ENCODE measurements at places on chromosomes 2 and 18.

DNA sequence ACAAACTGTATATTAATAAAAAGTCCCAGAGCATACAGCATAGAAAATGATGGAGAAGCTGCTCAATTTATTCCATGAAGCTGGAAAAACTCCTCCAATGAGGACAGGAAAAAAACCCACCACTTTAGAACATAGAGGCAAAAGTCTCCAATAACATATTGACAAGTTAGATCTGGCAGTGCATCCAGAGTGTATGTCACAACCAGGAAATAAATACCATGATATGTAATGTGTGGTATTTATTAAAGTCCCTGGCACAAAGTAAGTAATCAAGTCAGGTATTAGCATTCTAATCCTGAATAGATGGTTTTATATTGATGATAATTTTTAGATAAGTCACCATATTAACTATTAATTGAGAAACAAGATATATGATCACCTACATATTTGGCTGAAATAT lies 427.3 kb upstream of the HS6ST1 start:
- no peak for DNase-seq

DNA sequence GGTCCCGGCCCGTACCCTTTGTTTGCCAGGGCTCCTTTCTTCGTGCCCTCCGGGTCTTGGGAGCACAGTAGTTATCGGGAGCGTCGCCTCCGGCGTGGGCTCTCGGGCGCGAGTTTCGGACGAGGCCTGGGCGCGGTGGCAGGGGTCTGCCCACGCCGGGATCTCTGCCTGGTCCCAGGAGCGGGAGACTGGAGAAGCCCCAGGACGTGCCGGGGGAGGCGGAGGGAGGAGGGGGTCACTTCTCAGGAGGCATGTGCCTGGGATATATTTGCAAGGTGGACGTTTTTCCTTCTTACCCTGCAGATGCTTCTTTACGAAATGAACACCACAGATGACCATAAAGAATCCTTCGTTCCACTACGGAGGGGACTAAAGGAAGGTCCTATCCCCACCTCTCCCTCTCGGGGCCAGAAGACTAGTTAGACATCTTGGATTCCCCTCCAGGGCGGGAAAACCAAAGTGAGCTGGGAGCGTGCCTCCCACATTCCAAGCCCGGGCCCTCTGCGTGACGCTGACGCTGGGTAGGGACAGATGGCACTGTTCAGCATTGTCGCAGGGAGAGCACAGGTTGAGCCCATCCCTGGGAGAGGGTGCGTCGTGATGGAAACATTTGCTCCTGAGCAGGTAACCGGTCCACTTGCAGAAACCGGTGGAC lies 483 bp upstream of the FHL2 start:
- no peak for DNase-seq

DNA sequence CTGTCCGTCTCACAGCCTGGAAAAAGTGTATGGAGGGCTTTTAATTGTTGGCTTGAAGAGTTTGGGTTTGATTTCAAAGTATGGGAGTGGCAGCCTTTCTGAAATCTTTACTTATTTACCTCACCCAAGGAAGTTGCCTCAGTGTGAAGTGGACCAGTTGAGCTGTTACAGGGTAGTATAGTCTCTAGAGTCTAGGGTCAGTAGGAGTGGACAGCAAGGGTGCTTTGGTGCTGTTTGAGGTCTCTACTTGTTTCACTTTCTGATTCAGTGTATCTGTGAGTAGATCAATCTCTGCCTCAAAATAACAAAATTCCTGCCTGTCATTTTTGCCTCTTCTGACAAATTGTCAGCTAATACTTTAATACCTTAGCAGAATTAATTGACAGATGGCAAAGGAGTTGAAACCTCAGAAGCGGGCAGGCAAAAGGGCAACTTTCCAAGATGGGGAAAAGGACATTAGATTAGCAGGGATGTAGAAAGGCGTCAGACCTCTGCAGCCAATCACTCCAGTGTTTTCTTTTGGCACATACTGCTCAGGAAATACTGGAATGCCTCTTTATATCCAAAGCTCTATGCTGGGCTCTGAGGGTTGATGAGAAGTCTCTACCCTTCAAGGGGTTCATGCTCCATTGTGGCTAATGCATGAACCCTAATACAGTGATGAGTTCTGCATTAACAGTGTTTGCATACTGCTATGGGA lies 5.9 kb downstream of the RIOK3 start:
- DNase-seq: no peak

DNA sequence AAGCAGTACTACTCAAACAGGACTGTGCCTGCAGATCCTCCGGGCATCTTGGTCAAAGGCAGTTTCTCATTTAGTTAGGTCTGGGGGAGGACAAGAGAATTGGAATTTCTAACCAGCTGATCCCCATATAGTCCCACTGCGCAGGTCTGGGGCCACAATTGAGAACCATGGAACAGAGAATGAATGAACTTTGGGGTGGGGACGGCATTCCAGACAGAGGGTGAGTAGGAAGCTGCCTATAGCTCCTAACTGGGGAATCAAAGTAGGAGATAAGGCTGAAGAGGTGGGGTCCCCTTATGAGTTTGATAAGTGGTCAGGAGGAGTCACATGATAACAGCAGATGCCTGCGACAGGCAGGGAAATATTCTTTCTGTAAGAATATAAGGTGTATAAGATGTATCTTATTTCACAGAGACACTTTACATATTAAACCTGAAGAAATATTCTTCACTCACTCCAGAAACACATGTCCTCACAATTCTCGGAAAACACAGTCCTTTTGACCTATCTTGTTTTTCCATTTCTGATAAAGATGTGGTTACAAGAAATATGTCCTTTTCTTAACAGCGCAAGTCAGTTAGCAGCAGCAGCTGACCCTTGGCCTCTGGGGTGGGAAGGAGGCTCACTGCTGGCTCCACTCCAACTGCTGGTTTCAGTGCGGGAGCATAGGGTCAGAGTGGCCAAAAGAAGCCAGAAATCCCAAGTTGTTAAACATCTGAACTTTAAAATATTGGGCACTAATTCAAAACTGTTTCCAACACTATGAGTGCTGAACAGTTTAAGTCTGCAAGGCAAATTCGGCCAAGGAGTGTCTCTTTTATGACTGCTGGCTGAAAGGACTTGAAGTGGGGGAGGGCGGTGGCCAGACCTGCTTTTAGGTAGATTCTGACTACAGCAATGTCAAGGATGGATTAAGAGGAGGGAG lies 12.6 kb upstream of the TMEM214 start:
- DNase-seq: no peak

DNA sequence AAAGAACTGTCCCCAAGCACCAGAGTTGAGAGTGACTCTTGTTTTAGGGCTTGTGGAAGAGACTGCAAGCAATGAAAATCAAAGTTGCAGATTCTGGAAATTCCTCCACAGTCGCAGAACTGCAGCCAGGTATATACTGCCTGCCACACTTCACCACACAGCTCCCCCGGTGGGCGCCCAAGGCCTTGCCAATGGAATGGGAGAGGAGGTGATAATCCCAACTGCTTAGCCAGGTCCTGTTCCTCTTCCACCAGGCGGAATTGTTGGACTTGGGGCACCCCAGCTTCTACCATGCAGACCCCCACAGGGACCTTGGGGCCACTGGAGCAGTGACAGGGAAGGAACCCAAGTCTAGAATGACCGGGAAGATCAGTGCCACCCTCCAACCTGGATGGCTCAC lies 4.8 kb upstream of the PDIA6 start:
- DNase-seq: no peak

GRCh38 chr18:57438743-57439608 lies 3.8 kb downstream of the ONECUT2 start:
- DNase-seq: no peak

DNA sequence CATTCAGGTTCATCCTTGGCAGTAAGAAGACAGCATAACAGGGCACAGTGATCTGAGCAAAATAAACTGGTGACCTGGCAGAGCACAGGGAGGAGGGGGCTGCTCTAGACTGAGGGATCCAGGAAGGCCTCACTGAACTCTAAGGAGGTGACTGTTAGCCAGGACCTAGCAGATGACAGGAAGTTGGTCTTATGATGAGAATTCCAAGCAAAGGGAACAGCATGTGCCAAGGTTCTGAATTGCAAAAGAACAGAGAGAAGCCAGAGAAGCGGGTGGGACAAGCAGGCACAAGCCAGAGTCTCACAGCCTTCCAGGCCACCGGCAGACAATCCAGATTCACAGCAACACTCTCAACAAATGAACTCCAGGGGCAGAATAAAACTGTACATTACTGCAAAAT lies 152.7 kb upstream of the PTPRM start:
- no peak for DNase-seq

DNA sequence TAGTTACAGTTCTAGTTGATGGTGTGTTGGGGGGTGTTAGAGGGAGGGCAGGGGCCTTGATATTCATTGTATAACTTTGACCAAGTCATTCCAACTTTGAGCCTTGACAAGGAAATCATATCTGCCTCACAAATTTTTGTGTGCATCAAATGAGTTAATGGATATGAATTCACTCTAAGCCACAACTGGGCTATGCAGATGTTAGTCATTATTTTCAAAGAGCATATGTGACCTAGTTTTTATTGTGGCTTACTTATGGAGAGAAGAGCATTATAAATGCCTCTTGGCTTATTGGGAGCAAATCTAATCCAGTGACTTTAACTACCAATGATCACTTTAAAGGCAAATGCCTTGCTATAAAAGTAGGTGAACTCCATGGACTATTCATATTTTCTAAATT lies 250.2 kb downstream of the LPIN1 start:
- no peak for DNase-seq

DNA sequence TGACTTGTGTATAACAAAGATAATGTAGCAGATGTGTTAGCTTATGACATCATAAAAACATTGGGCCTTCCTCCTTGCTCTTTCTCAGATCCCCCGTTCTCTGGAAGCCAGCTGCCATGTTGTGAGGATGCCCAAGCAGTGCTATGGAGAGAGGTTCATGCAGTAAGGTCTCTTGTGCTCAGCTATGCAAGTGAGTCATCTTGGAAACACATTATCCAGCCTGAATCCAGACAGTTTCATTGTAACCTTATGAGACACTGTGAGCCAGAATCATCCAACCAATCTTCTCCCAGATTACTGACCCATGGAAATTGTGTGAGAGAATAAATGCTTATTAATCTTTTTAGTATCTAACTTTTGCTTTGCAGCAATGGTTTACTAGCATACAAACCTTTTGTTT lies 60.8 kb downstream of the ST6GAL2 start:
- no peak for DNase-seq

- no peak for DNase-seq
Measured at GRCh38 chr2:19837235-19837766, 64.5 kb downstream of the TTC32 start.

DNA sequence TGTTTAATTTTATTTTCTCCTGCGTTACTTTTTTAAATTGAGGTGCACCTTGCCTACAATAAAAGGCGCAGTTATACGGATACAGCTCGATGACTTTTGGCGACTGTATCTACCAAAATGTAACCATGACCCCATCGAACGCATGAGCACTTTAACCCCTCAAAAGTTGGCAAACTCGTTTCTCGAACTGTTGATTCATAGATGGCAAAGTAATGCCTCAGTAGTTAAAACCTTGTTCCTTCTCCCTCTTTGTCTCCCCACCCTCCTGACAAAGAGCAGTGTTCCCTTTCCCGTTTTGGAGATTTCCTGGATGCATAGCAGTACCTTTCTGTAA lies 577 bp downstream of the MOGAT1 start:
- DNase-seq: no peak

DNA sequence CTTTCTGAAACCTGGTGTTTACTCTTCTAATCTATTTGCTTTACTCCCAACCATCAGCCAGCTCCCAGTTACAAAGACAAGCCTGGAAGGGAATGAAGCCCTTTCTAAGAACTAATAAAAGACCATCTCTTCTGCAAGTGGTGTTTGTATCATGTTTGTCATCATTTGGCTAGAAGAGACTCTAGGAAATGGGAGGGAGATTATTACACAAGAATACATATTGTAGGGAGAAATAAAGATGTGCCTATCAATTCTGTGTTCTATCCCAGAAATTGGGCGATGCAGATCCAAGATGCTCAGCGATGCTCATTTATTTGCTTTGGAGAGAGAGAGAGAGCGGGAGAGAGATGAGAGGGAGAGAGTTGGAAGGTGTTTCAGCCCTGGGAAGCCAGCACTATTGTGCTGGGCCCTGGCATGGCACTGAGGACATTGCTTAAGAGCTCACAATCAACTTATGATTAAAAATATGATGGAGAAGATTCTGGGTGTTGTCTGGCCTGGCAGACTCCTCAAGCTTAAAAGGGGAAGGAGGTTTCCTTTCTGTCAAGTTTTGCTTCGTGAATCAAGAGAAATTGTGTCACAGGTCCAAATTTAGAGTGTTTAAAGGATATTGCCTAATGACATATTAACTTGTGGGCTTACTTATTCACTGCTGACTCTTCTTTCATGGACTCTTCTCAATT lies 41.8 kb upstream of the AFF3 start:
- no peak for DNase-seq

DNA sequence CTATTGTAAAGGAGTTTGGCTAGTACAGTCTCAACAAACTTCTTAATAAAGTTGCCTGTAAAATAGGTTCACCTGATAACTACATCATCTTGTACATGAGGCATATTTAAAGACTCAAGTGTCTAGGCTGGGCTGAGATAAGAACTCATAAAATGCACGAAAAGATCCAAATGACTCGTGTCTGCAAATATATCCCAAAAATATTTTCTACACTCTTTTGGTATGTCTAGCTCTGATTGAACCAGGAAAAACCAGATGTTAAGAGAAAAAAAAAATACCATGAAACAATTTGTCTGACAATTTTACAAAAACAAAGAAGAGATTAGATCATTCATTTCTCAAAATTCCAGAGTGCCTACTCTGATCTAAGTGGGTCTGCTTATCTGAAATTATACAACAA lies 166.9 kb upstream of the OSR1 start:
- DNase-seq: no peak

GRCh38 chr2:10022966-10023662 lies 20.2 kb upstream of the KLF11 start:
- DNase-seq: no peak

DNA sequence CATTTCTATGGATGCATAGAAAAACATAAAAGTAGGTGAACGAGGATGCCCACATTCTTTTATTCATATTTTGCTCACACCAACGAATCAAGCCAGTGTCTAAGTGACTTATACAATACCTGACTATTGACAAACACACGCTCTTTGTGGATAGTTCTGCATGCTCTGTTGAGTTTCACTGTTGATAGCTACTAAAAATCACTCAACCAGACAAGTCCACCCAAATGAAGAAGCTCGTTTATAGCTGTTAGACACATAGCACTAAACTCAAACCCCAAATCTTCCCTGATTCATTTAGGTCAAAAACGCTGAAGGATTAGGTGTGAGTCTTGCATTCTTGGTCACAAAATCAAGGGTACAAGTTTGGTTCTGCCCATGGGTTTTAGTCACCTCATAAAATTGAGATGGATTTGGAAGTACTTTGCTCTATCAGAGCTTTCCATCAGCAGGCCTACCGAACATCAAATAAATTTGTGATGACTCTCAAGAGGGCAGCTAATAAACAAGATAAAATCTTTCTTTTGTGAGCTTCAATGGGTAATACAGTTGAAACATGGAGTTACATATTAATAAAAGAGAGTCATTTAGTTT lies 92.7 kb upstream of the ETAA1 start:
- no peak for DNase-seq

DNA sequence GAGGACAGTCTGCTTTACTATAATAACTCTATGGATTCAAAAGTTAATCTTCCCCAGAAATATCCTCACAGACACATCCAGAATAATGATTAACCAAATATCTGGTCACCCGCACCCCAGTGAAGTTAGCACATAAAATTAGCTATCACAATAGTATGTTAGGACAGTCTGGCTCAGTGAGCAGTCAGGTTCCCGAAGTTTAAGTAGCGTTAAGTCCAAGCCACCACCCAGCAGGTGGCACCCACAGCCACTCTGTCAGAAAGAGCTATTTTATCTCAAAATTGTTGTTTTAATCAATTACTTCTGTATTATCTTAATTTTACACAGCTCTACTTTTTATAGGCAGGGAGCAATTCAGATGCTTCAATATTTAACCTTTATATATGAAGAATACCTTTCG lies 537.5 kb downstream of the MBD2 start:
- DNase-seq: no peak
